GM12891 (cell line): ENCODE measurements at places on chromosomes 1 and 21.

DNA sequence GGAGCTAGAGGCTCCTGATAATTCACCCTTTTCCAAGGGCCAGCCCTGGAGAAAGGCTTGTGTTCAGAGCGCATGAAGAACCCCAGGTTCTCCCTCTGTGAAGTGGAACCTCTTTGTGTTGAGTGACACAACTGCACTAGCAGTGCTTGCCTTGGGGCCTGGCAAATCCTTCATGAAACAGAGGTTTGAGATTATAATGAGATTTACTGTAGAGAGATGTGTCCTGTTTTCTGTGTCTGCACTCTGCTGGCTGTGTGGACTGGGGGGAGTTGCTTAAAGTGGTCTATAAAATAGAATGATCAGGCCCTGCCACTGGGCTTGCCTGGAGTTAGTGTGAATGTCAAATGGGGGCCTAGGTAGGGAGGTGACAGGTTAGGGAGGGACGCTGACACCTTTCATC is 11.5 kb upstream of the TNFRSF1B start:
- no peak for DNase-seq

GRCh38 chr1:242670019-242670418 is 145.5 kb upstream of the PLD5 start:
- no peak for DNase-seq

DNA sequence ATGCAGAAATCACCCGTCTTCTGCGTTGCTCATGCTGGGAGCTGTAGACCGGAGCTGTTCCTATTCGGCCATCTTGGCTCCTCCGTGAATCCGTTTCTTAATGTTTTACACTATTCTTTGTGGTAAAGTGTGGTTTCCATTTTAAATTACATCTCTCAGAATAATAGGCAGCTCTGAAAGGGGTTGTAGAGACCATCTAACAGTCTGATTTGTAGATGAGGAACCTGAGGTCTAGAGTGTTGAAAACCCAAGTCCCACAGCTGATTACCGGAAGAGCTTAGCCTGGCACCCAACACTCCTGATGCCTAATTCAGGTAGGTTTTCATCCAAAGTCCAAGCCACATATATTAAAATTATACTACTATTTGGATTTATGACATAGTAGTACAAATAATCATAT is 144.0 kb downstream of the LEPR start:
- no peak for DNase-seq

DNA sequence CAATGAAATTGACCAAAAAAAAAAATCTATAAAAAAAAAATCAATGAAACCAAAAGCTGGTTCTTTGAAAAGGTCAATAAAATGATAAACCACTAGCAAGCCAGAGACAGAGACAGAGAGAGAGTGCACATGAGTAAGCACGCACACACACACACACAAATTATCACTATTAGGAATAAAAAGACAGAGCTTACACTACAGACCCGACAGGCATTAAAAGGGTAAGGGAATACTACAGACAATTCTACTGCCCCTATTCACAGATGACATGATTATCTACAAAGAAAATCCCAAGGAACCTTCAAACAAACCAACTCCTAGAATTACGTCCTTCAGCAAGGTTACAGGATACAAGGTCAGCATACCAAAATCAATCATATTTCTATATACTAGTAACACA is 38.6 kb downstream of the TARBP1 start:
- DNase-seq, result no peak

DNA sequence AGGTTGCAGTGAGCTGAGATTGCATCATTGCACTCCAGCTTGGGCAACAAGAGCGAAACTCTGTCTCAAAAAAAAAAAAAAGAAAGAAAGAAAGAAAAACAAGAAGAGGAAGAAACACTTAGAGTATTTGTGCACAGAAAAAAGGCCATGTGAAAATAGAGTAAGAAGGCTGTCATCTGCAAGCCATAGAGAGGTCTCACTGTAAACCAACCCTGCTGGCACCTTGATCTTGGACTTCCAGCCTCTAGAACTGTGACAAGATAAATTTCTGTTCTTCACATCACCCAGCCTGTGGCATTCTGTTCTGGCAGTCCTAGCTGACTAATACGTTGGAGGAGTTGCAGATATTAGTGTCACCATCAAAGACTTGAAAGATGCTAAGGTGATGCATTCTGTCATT is 12.1 kb upstream of the ZDHHC18 start:
- DNase-seq, result no peak

DNA sequence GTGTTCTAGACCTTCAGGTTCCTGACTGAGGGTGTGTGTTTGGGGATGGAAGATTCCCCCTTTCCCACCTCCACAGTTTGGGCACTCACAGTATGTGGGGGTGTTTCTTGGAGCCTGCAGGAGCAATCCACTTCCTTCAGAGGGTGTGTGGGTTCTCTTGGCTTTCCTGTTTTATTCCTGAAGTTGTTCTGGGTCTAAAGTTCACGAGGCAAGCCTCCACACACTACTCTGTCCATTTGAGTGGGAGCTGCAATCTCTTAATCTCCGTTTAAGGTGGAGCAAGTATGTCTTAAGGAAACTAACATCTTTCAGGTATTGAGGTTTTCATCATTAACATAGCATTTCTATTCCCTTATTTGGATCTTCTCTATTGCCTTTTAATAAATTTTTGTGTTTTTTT is 141.8 kb downstream of the TENT5C start:
- DNase-seq, result no peak

DNA sequence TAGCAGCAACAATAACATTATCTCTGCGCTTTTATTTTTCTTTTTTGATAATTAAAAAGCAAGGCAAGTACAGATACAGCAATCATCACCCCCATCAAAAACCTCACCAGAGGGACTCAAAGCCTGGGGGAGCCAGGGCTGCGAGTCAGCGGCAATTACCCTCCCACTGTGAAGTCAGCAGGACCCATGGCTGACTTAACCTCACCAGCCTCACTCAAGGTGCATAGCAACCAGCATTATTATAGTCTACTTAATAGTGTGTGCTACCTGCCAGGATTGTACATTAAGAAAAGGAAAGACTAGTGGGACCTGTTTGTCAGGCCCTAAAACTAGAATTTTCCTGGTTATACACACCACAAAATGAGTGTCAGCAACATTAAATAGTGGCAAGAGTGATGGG is 28.9 kb upstream of the SERBP1 start:
- no peak for DNase-seq

GRCh38 chr1:74222701-74223100 is 12.5 kb upstream of the TNNI3K start:
- DNase-seq, result no peak

- no peak for DNase-seq
Observed at GRCh38 chr21:46127239-46128105, 27.9 kb downstream of the FTCD start.

GRCh38 chr21:23886828-23887724 is 1720.2 kb downstream of the MRPL39 start:
- DNase-seq, result no peak

DNA sequence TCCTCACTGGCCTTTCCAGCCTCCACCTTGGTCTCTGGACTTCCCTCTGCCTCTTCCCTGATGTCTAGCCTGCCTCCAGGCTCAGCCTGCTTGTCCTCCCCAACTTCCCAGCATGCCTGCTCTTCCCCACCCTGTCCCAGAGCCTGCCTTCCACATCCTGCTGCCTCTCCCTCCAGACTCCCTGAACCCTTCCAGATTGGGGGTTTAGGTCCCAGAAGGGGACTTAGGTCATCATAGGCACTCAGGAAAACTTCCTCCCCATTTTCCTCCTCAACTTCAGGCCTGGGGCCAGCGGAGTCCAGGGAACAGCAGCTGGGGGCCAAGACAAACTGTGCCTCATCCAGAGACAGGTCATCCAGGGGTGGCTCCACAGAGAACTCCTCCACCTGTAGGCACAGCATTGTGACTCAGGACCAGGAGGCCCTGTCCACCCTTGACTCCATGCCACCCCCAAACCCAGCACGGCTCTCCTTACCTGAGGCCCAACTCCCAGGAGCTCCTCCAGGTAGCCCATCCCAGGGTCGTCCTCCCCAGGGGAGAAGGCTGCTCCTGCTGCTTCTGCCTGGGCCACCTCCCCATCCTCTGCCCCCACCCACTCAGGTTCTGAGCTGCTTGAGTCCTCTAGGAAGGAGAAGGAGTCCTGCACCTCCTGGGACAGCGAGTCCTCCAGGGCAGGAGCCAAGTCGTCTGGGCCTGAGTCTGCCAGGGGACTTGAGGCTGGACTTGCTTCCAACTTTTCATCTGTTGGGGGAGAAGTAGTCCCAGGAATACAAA is 3.4 kb upstream of the USF1 start:
- DNase-seq, result no peak

DNA sequence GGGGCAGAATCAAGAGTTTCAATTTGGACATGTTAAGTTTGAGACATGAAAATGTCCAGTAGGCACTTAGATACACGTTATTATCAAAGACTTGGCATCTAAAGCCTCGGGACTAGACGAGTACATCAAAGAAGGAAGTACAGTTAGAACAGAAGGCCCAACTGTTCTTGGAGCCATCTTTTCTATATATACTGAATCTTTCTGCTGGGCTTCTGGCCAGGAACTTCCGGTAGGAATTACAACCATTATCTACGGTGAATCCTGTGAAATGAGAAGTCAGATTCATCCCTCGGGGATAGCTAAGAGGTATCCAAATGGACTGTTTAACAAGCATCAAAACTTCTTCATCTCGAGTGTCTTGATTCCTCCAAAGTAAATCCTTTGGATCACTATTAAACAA is 34.4 kb upstream of the NRDC start:
- no peak for DNase-seq

DNA sequence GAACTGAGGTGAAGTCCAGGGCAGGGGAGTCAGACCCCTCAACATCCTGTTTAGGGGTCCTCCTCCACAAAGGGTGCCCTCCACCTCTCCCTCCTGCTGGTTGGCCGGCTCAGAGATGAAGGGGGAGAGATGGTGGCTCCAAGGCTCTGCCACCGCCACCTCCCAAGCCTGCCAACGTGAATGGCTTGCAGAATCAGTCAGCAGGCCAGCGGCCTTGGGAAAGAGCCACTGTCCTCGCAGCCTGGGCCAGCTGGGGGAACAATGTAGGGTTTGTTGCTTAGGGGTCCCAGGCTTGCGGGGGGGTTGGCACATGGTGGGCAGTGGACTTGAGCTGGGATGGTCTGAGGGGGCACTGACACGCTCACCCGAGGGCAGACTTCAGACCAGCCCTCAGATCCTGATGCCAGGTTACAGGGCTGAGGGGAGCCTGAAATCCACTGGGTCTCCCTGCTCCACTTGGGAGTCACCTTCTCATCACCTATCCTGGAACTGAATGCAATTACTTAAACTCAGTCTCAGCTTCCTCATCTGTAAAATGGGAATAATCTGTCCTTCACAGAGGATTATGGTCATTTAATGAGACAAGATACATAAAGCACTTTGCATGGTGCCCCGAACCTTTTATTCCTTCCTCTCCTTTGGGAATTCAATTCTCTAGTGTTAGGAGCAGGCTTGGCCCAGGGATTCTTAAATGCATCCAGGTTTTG is 8.3 kb downstream of the GPR37L1 start:
- DNase-seq, result no peak

DNA sequence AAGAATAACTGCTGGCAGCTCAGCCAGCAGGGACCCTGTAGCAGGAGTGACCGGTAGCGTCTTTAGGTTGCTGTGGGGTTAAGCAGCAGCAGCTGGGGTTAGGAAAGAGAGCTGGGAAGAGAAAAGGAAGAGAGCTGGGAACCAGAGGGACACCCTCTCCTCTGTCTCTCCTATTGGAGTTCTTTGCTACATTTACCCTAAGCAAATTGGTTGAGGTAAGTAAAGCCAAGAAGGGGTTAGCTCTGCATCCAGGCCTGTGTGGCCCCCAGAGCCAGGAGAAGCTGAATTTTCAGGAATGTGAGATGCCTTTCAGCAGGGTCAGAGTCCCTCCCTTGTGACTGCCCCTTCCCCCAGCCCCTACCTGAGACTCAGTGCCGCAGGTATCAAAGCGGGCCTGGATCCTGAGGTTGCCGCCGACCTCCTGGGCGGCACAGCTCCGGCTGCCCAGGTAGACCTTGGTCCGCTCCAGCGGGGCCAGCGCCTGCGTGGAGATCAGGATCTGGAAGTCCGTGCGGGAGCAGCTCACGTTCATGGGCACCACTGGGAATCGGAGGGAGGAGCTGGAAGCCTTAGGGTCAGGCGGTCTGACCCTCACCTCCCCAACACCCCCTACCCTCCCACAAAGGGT is 16.4 kb downstream of the CDCP2 start:
- no peak for DNase-seq

- no peak for DNase-seq
Observed at GRCh38 chr1:77063118-77063517, 156.1 kb downstream of the PIGK start.

GRCh38 chr1:24421502-24421901 is 5.9 kb downstream of the NIPAL3 start:
- no peak for DNase-seq

GRCh38 chr1:91278754-91279153 is 125.9 kb downstream of the HFM1 start:
- DNase-seq, result no peak

DNA sequence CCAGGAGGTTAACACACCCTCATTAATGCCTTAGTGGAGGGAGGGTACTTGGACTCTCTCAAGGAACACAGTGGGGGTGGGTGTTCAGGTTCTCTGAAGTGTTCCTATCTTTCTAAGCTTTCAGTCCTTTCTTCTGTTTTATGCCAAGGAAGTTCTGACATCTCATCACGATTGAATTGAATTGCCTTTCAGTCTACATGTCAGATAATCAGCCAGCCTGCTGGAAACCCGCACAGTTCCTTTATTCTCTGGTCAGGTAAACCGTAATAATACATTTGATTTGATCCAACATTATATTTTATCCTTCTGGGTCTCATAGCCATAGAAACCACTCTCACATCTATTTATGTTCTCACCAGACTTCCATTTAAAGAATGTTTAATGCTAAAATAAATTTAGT is 339.0 kb downstream of the RWDD3 start:
- DNase-seq, result no peak

DNA sequence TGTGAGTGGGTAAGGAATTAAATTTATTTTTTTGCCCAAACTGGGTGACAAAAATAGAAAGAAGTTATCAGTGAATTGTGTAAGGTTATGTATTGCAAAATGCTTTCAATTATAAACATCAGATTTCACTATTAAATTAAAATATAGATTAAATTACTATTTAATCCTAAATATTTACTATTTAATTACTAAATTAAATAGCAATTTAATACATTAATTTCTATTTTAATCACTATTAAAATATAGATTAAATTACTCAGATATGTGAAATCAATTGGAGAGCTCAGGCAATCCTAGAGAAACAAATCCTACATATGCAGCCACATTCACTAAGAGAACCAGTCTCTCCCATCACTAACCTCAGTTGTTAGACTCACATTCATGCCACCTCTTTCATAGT is 2075.8 kb downstream of the MRPL39 start:
- DNase-seq, result no peak

DNA sequence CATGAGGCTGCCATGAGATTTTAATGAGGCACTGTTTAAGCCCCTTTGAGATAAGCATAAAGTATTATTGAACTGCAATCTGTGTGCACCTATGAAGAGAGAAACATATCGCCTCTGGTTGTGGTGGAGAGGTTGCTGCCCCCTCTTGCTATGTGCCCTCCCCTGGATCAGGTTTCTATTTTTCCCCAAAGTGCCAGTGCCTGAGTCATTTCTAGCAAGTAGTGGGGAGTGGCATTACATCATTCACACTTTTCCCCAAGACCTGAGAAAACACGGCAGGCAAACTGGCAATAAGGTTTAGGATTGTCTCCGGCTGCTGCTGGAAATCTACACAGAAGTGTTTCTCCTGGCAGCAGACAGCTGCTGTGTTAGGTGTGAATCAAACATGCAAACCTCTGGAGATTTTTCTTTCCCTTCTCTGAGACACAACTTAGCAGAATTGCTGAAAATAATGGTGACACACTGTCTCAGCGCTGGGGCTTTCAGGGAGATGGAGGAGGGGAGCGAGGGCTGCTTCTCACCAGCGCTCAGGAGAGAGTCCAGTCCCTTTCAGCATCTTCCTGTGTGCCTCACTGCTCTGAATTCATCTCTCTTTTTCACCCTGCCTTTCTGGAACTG is 13.7 kb upstream of the RGS16 start:
- DNase-seq, result no peak
